Astrocyte of the hippocampus (primary cell): ENCODE measurements at places on chromosomes 11 and 22.

DNA sequence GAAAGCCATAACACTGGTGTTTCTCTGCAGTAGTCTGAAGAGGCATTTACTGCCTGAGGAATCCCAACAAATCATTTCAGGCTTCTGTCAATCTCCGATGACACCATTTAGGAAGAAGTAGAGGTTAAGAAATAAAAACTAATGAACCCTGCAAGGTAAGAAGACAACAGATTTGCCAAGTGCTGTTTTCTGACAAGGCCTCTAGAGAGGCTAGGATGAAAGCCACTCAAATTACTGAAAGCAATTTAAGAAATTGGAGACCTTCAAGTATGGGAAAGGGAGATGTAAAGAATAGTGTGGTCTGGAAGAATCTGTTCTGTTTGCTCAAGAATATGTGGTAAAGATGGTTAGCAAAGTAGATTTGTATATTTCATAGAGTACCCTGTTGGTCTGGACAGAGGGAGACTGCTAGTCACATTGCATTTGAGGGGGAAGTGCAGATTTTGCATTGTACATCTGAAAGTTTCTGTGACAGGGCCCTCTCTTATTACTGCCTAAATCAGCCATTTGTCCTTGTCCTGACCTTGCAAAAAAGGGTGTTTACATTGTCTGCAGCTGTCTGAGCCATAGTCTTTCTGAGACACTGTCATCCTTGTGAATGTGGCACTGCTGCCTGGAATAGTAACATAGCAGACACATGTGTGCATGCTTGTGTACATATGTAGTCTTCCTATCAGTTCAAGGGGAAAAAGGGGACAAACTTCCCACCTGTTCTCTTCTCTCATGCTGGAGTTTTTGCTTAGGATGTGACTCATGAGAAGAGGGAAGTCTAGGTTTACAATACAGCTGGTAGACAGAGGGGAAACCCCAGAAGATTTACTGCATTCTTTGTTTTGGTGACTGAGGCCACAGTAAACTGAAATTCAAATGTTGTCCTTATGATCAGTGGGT, 640.2 kb upstream of the KIRREL3 start:
- peak; percentile 57 for DNase-seq

- no peak for DNase-seq
Measured at GRCh38 chr11:111347723-111348115, 31.4 kb downstream of the POU2AF1 start.

GRCh38 chr11:43579171-43579918, 101.2 kb upstream of the HSD17B12 start:
- DNase-seq: peak; percentile 71

GRCh38 chr11:59503276-59503675, at the start of gene OR4D11:
Gene OR4D11, plus strand, starts transcription at chr11:59503576. Its CDS starts 0 bp downstream, at chr11:59503576.
- DNase-seq: no peak

DNA sequence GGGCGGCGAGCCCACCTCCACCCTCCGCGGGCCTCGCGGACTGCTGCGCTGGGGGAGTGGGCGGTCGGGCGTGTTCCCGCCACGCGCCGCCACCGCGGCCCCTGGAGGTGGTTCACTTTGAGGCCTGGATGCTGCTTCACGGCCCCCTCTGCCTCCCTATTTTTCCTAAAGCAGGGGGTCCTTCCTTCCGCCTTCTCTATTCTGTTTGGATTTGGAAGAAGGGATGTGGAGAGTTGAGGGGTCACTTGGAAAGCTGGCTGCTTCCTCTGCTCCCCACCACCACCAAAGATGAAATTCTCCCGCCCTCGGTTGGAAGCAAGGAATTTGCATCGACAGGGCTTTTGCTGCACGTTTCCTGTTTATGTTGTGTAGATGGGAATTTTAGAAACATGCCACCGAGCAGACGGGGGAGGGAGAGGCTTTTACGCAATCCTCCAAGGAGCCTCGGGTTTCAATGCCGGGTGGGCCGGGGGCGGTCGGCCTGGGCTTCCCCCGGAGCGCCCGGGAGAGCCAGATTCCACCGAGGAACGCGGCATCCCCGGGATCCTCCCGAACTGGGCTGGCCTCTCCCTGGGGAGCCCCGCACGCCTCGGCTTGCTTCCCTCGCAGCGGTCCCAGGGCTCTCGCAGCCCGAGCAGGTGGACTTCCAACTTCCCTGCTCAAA, 403 bp upstream of the SBF2 start:
- DNase-seq: peak; percentile 62

DNA sequence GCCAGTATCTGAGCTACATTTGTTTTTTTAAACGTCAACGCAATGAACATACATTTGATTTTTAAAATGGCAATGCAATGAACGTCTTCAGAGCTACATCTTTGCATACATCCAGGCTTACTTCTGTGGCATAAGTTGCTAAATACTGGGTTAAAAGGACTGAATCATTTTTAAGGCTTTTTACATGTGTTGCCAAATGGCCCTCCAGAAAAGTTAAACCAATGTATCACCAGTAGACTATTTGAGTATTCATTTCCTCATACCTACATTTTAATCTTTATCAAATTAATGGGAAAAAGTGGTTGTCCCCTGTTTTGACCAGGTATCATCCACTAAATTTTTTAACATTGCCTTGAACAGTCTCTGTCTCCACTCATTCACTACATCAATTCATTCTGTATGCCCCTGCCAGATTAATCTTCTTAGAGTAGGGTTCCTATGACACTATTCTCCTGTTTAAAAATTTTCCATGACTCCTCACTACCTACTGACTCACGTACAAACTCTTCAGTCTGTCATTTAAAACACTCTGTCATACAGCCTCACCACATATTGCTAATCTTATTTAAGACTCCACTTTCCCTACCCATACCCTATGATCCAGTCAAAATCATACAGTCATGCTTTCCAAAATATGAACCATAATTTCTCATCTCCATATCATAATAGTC, 12.4 kb upstream of the PRRG4 start:
- no peak for DNase-seq

DNA sequence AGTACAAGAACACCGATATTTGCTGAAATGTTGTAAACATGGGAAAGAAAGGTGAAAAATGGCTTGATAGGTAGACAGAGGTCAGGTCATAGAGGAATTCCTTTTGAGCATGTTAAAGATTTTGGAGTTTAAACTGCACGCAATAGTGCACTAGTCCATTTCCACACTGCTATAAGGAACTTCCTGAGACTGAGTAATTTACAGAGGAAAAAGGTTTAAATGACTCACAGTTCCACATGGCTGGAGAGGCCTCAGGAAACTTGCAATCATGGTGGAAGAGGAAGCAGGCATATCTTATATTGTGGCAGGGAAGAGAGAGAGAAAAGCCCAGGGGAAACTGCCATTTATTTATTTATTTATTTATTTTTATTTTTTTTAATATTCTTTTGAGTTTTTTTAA, 5.0 kb downstream of the OR10A5 start:
- no peak for DNase-seq

- DNase-seq: no peak
Measured at GRCh38 chr22:28670756-28671155, 8.9 kb downstream of the TTC28 start.

- DNase-seq: no peak
Measured at GRCh38 chr22:23583836-23584235, 3.7 kb upstream of the IGLL1 start.

GRCh38 chr11:77697865-77698264, 60.3 kb upstream of the CLNS1A start:
- DNase-seq: no peak
